ENCODE measurements at places on chromosomes 3 and 15.

DNA sequence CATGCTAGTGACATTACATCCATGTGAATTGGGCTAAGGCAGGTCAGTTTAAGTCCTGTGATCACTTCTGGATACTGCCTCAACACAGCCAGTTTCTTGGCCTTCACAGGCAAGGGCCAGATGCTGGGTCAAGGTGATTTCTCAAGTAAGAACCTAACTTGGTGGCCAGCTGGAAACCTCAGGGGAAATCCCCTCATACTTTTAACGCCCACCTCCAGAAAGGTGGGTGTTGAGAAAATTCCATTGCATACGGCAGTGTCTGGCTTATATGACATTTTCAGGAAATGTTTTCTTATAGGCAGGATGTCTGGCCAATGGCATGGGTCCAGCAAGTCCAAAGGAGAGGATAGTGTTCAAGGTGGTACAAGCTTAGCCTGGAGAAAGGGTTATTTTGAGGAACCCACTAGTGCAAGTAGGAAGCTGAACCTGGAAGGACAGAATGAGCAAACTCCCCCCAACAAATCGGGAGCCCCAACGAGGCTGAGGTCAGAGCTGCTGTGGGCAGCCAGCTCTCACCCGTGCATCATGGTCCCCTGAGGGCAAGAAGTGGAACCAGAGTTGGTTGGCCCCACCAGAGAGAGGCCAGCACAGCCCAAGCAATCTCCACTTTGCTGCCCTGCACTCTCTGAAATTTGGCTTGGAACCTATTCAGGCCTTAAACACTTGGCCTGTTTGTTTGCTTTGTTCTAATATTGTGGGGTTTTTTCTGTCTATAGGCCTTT is 135.4 kb downstream of the PDE8A start:
- H3K36me3 ChIP-seq: peaks cover 40% of the 10 kb centered on the region
- H3K27me3 ChIP-seq: no peaks in the 10 kb centered on the region
- no peak overlapping the region for H3K27ac ChIP-seq
- H3K4me3 ChIP-seq: no peak overlapping the region

GRCh38 chr3:173826416-173826815 is 428.9 kb downstream of the NLGN1 start:
- H3K27ac ChIP-seq: no peak overlapping the region
- no peaks in the 10 kb centered on the region for H3K27me3 ChIP-seq
- no peak for DNase-seq

GRCh38 chr3:142028243-142028777 is 121.0 kb downstream of the TFDP2 start:
- H3K4me1 ChIP-seq: peaks cover 13% of the 10 kb centered on the region
- H3K27ac ChIP-seq: peak overlapping the region; percentile 24
- no peaks in the 10 kb centered on the region for H3K27me3 ChIP-seq
- peak overlapping the region; percentile 88 for H3K4me3 ChIP-seq
- no peak for DNase-seq

DNA sequence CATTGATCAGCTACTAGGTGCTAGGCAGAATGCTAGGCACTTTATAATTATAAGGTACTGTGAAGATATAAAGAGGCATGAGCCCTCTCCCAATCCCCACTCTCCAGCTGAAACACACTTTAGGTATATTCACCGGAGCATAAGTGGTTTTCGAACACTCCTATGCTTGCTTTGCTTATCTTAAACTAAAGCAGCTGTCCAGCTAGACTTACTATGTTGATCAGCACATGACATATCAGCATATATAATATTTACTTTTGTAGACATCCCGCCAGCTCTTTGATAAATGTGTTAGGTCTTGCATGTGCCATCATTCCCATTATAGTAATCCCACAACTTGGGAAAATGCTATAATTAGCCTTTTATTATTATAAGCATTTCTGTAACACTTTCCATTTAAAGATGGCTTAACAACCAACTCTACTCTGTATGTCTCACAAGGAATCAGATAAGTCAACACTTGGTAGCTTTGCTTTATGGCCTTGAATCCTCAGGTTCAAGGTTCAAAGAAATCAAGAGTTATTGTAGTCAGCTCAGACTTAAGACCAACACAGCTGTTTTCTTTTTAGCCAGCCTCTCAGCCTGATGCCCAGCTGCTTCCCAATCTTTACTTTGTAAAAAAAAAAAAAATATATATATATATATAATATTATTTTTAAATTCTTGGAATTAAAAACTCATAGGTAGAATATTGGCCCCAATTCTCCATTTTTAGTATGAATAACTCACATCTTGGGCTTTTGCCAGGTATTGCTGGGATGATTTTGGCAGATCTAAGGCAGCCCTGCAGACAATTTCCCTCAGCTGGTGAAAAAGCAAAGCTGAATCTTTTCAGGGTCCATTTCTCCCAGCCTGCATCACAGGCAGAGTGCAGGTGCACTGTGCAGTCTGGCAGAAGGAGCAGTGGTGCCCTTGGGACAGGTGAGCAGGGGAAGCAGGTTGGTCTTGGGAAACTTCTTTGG is 104.2 kb downstream of the THRB start:
- peaks cover 10% of the 10 kb centered on the region for H3K4me1 ChIP-seq
- no peak overlapping the region for H3K4me3 ChIP-seq
- no peaks in the 10 kb centered on the region for H3K27me3 ChIP-seq
- DNase-seq: no peak
- H3K36me3 ChIP-seq: no peaks in the 10 kb centered on the region

DNA sequence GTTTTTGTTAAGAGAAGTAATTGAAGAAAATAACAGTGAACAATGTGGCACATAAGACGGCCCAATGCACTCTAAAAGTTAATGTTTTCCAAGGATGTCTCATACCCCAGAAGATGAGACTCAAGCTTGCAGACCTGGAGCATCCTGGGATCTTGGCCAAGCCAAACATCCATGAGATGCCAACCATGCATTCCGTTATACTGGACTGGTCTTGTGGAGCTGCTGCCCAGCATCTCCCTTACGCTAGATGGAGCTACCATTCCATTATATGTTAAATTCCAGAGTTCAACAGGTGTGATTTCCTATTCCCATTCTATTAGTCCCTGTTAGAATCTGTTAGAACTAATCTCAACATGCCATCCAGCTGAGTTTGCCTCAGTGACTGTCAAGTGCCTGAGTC is 181.8 kb downstream of the PDCD6IP start:
- H3K4me3 ChIP-seq: no peak overlapping the region
- H3K27me3 ChIP-seq: no peaks in the 10 kb centered on the region
- H3K36me3 ChIP-seq: peaks cover 11% of the 10 kb centered on the region

DNA sequence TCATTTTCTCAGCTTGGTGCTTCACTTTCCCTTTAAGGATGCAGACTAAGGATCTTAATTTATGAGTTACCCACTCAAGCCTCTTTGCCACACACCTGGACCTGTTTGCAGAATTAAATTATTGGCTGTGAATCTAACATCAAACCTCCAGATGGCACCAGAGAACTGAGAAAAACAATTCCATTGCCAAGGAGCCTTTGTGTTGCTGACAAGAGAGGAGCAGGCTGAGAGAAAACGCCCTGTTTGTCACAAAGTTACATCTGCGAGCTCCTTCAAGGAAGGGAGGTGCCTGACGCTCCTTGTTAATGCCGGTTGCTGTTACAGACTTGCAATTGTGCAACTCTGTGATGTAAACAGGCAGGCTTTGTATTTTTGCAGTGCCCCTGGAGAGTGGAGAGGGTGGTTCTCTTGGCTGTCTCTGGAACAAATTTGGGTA is 36.3 kb upstream of the TMC3 start:
- no peak for DNase-seq
- no peak overlapping the region for H3K27ac ChIP-seq
- H3K4me1 ChIP-seq: peaks cover 9% of the 10 kb centered on the region
- peaks cover 35% of the 10 kb centered on the region for H3K27me3 ChIP-seq
- no peaks in the 10 kb centered on the region for H3K36me3 ChIP-seq

GRCh38 chr15:74043425-74044266 is 38.7 kb downstream of the GOLGA6A start:
- H3K4me3 ChIP-seq: no peak overlapping the region
- H3K36me3 ChIP-seq: no peaks in the 10 kb centered on the region
- H3K4me1 ChIP-seq: peaks cover 49% of the 10 kb centered on the region
- no peaks in the 10 kb centered on the region for H3K27me3 ChIP-seq

DNA sequence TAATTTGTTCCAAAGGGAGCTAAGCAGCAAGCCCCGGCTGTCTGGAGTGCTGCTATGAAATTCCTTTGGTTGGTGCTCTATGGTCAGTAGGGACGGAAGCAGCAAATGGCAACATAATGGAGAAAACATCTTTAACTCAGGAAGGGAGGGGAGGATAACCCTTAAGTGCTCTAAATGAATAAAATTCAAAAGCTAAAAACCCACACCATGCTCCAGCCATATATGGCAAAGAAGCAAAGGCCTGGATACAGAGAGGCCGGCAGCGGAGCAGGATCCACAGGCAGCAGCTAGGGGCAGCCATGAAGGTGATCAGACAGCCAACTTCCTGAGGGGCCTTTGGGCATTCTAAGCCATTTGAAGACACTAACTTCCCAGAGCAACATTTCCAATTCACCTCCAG is 38.9 kb downstream of the IL17RD start:
- peaks cover 21% of the 10 kb centered on the region for H3K4me1 ChIP-seq
- H3K27ac ChIP-seq: no peak overlapping the region
- H3K27me3 ChIP-seq: peaks cover 18% of the 10 kb centered on the region

GRCh38 chr3:67610458-67610857 is 44.0 kb downstream of the SUCLG2 start:
- no peaks in the 10 kb centered on the region for H3K27me3 ChIP-seq
- no peak for DNase-seq
- peak overlapping the region; percentile 32 for H3K27ac ChIP-seq
- H3K4me3 ChIP-seq: no peak overlapping the region
- peaks cover 30% of the 10 kb centered on the region for H3K36me3 ChIP-seq

DNA sequence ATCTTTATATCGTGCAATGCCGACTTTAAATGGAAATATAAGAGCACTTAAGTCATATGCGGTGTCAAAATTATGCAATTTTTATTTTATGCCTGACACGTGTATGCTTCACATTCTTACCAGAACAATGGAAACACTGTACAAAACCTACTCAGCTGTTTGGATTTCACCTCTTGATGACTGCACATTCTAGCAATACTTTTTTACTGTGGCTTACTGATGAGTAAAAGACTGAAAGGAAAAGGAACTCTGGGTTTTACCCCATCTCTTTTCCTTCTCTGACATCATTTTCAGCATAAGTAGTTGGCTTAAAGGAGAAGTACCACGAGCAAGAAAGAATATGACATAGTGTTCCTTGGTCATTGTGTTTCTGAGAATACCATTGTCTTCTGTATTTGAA is 142.8 kb downstream of the POLR2M start:
- no peak overlapping the region for H3K27ac ChIP-seq
- H3K4me1 ChIP-seq: peaks cover 10% of the 10 kb centered on the region
- no peaks in the 10 kb centered on the region for H3K36me3 ChIP-seq
- H3K27me3 ChIP-seq: peaks cover 60% of the 10 kb centered on the region
- no peak overlapping the region for H3K4me3 ChIP-seq
- no peak for DNase-seq

DNA sequence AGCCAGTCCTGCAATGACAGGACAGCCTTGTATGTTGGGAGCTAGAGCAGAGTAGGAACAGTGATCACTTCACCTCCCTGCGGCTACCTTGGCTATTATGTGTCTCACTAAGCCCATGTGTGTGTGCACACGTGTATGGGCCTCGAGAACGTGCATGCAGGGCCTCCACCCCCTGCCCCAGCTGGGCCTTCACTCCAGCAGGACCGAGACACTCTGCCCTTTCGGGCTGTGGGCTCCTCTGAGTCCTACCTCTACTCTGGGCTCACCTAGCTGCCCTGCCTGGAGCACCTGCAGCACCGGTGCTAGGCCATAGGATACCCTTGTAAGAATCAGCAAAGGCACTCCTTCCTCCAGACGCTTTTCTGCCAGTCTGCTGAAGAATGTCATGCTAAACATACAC is 77.5 kb downstream of the LINGO1 start:
- no peak overlapping the region for H3K27ac ChIP-seq
- H3K4me1 ChIP-seq: no peaks in the 10 kb centered on the region
- H3K36me3 ChIP-seq: no peaks in the 10 kb centered on the region
- no peak for DNase-seq

GRCh38 chr15:69039516-69040225 is 25.2 kb downstream of the NOX5 start:
- no peaks in the 10 kb centered on the region for H3K27me3 ChIP-seq
- peak; percentile 60 for DNase-seq
- H3K36me3 ChIP-seq: no peaks in the 10 kb centered on the region

Measured in osteocyte (in vitro differentiated cells).